Uterus (tissue), 4 donors: ENCODE measurements at places on chromosomes 7 and 10.
A peak's percentile ranks its signal among the peaks of the same experiment; 100 is the strongest.

DNA sequence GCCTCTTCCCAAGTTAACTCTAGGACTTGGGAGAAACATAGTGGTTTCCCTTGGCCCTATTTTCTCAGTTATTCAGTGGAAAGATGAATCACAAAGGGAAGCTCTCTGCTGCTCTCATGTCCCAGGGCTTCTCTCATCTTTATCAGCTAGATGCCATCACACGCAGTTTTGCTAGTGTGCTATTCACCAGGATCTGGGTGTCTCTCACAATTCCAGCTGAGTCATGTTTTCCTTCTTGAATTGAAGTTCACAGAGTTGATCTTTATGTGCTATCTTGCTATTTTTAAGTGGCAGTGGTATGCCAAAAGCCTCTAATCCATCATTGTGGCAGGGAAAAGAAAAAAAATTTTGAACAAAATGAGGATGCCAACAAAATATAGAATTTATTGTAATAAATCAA, 101.3 kb downstream of the TWIST1 start:
- DNase-seq = no peak

- DNase-seq = no peak
Measured at GRCh38 chr7:19143881-19144574, 1.2 kb downstream of the FERD3L start.

- DNase-seq = no peak
Measured at GRCh38 chr10:104638861-104639589, 2.1 kb upstream of the SORCS3 start.

DNA sequence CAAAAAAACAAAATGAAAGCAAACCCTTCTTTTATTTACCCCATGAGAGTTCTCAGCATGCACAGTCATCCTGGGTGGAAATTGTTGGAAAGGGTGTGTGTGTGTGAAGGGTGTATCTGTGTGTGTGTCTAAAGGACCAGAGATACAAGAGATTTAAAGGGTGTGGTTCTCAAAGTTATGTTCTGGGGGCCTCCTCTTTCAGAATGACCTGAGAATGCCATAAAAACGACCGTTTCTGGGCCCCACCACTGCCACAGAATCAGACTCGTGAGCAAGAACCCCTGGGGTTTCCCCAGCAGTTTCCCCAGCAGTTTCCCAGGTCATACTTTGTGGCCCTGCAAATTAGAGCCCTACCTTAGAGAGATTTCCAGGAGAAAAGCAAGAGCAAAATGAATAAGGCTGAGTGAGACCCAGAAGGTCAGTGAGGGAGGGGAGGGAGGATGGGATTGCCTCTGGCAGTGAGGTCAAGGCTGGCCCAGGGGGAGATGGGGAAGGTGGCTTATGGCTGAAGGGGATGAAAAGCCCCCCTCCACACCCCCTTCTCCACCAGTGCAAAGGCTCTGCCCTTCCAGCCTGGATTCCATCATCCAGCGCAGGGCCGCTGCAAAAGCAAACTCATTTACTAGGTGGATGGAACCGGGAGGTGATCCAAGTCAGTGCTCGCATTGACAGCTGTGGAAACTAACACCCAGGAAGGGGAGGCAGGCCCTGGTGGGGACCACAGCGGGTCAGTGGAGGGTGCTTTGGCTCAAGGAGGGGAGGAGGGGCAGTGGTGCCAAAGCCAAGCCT, 10.2 kb downstream of the PYROXD2 start:
- no peak for DNase-seq

- DNase-seq = no peak
Measured at GRCh38 chr10:107148906-107149305, 15.6 kb downstream of the SORCS1 start.

DNA sequence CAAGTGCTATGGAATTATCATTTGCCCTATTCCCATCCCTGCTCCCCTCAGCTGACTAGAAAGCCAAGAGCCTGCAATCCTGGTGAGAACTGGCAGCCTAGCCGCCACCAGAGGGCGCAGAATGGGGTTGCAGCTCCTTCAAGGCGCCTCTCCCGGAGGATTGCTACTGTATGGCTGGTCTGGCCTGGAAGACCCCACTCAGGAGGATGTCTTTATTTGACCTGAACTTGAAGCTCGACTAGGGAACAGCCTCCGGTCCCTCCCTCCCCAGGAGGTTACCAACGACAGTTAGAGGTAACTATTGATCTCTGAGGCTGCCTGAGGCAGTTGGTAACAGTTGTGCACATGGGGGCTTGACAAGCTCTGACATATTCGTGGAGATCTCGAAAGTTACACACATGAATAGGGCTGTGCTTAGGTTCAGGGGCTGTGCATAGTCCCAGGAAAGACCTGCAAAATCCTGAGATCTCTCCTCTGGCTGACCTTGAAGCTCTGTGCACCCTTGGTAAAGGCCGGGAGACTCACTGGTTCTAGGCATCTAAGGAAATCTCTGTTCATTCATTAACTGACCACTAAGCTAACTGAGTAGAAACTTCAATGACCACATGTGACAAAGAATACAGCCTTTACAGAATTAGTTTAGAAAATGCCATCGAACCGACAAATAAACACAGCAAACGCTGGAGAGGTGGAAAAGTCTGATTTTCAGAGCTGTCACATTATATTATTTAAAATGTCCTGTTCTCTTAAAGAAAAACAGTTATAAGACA, 65.7 kb downstream of the TSPAN12 start:
- DNase-seq = peak; percentile 61
